ENCODE measurements at places on chromosomes 2 and 18.
A peak's percentile ranks its signal among the peaks of the same experiment; 100 is the strongest.

- no peak for DNase-seq
Measured at GRCh38 chr2:186032930-186033329, 294.3 kb downstream of the FSIP2 start.

GRCh38 chr2:29175338-29175737 is 60.1 kb downstream of the CLIP4 start:
- no peak for DNase-seq

GRCh38 chr2:32009516-32010256 is 1.1 kb downstream of the MEMO1 start:
- DNase-seq = peak; percentile 6

DNA sequence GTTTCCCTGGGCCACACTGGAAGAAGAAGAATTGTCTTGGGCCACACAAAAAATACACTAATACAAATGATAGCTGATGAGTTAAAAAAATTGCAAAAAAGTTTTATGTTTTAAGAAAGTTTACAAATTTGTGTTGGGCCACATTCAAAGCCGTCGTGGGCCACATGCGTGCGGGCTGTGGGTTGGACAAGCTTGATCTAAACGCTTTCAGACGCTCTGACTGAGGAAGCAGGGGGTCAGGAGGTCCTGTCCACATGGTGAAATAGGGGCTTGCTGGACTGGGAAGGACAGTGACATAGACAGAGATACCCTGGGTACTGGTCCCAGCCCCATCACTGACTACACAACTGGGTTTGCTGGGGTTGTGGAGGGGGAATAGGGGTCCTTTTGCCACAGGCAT is 86.4 kb downstream of the LOXHD1 start:
- no peak for DNase-seq

DNA sequence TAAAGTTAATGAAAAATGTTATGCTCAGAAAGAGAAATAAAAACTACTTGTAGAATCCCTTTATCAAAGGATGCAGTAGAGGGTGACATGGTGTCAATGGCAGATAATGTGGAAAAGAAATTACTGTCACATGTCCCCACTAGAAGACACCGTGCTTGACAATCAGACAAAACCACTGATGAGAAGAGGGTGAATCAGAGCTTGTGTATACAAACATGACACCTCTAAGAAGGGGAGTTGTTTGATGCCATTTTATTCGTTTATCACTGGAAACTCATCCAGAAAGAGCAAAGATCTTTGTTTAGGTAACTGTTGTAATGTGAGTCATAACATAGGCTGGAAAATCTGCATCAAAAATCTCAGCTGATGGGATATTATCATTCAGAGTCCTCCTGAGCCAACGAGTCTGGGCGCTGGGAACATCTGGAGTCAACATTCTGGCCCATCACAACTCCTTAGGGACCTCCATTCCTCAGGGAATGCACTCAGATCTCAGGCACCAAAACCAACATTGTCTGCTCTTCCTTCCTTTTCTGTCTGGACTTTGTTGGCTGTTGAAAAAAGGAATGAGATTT is 49.5 kb upstream of the RAB12 start:
- DNase-seq = no peak

GRCh38 chr18:73258375-73259087 is 390.7 kb upstream of the NETO1 start:
- DNase-seq = no peak

DNA sequence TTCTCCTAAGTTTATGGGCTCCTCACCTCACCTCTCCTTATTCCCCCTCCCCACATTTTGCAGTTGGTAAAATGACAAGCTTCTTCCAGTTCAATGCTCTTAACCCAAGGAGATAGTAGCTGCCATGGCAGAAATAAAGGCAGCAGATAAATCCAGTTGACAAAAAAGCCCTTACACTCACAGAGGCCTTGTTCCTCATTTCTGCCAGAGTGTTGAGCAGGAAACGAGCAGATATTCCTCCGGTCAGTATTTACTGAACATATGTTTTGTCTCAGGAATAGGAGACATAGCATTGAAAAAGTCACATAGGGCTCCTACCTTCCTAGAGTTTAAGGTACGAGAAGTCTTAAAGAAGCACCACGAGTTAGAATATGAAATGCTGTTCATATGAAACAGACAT is 493.7 kb upstream of the TNP1 start:
- no peak for DNase-seq

GRCh38 chr2:88227446-88227845 is 57.3 kb downstream of the THNSL2 start:
- no peak for DNase-seq

GRCh38 chr18:77700051-77700450 is 450.4 kb downstream of the GALR1 start:
- no peak for DNase-seq

DNA sequence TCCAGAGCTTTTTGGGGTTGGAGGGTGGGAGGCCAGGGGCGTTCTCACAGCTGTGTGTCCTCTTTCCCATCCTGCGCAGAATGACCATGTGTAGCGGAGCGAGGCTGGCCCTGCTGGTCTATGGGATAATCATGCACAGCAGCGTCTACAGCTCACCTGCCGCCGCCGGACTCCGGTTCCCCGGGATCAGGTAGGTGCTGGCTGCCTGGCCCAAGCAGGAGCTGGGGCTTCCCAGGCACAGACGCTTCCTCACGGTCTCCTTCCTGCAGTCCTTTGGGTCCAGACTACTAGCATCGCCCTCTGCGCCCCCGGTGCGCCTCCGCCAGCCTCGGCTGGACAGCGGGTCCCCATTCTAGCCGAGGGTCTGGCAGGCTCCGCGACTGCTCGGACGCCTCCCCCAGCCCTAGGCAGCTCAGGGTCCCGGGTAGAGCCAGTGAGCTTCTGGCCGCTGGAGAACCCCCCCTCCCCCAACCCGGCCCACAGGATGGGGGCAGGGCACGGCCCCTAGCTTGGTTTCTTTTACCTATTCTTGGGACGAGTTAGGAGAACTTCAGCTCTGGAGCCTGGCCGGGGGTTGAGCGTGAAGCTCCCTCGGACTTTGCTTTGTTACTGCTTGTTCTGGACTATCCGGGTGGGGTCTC is 756 bp downstream of the ADCYAP1 start:
- DNase-seq = no peak

DNA sequence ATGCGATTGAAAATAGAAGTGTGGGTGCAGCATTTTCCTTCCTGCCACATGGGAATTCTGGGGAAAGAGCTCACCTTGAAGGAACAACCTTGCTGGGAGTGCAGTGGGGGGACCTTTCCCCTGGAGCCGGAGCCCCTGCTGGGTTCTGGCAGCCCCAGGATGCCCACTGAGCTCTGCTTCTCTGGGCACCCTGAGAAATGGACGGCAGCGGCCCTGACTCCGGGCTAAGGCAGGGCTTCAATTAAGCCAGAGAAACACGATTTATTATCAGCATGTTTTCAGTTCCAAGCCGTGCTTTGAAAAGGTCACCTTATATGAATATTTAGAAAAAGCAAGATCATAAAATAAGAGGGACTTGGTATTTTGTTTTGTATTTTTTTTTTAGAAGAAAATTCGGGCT is 68.5 kb downstream of the KLHL29 start:
- no peak for DNase-seq

DNA sequence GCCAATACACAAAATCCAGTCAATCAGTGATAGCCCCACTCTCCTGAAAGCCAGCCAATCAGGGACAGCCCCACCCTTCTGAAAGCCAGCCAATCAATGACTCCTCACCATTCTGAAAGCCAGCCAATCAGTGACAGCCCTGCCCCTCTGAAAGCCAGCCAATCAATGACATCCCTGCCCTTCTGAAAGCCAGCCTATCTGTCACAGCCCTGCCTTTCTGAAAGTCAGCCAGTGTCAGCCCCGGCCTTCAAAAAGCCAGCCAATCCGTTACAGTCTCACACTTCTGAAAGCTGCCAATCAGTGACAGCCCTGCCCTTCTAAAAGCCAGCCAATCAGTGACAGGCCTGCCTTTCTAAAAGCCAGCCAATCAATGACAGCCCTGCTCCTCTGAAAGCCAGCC is 95.9 kb upstream of the HDAC4 start:
- no peak for DNase-seq

GRCh38 chr2:134917888-134918525 is 615 bp upstream of the CCNT2 start:
- peak; percentile 88 for DNase-seq

GRCh38 chr2:197786010-197786877 is 1.1 kb upstream of the BOLL start:
- no peak for DNase-seq

DNA sequence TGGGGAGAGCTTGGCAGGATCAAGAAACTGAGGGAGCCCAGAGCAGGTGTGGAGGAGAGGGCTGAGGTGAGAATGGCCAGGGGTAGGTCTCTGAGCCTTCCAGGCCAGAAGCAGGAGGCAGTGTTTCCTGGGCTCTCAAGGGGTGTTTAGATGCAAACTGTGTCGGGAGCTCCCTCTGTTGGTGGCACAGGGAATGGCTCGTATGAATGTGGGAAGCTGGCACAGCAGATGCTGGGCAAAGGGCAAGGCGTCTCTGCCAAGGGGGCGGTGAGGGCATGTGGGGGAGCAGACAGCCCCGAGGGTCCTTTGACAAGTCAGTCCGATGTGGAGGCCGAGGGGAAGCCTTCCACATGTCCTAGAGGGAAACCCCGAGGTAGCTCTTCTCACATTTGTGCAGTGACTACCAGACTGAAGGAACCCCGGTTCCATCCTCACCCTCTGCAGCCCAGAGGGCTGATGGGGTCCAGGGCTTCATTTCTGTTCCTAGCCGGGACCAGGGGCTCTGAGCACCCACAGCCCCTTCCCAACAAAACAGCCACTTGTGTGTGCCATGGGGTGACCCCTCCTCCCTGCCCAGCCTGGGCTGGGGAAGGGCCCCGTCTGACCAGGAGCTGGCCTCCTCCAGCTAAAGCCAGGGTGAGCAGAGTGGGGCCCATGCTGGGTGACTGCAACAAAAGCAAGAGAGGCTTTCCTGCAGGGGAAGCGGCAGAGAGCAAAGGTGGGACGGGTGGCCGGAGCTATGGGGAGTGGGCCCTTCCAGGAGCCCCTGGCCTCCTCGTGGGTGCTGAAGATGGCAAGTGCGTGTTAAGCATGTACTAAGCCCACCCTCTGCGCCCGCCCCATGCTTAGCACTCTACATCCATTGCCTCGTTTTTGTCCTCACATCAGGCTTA is 103.4 kb downstream of the SEPTIN10 start:
- peak; percentile 15 for DNase-seq

DNA sequence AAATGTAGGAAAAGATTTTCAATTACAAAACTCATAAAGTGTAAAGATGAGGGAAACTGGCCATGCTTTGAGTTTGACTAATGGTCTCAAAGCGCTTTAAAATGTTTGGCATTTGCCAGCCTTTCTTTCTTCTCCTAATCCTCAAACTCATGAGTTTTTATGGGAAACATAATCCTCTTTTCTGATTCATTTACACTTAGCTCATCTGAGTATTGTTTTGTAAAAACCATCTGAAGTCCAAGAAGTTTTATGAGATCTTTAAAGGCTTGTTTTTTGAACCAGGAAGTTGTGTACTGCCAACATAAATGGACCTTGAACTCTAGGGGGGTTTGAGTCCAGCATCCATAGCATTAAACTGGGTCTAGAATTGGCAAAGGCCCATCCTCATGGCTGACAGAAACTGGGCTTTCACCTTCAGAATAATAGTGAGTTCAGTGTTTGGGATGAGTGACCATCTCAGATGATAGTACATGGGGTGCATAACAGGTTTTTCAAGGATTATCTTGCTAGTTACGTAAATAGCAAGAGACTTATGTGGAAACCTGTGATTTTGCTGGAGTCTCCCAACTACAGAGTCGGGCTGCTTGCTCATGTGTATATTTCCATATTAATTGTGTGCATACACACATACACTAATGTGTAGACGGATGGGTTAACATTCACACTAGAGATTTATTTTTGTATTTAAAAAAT is 3.8 kb upstream of the LTBP1 start:
- no peak for DNase-seq

GRCh38 chr2:60662781-60663180 is 93.3 kb upstream of the PAPOLG start:
- DNase-seq = no peak

DNA sequence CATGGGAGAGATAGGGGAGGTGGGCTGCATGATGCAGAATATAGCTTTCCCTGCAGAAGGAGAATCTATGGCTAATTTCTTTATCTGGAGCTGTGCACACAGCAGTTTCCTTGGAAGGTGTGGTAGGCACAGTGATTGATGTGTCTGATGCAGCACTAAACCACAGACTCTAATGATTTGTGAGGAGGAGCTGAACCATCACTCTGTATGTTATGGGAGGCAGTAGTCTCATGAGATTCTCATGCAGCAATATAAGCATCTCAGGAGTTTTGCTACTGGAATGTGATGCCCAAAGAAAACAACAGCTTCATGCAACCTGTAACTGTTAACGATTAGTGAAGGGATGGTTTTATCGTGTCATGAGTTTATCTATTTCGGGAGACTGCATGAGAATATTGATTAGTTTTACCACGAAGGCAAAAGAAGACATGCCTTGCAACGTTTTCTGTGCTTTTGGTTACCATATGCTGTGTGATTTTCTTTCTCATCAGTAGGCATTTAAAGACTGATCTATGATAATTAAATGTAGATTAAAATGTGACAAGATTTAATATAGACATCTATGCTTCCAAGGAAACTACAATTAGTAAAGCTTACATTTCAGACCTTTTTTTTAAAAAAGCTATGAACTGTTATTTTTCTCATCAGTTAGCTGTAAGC is 286.8 kb downstream of the ARL6IP6 start:
- no peak for DNase-seq

- DNase-seq = no peak
Measured at GRCh38 chr2:149702571-149702970, 115.0 kb upstream of the MMADHC start.

DNA sequence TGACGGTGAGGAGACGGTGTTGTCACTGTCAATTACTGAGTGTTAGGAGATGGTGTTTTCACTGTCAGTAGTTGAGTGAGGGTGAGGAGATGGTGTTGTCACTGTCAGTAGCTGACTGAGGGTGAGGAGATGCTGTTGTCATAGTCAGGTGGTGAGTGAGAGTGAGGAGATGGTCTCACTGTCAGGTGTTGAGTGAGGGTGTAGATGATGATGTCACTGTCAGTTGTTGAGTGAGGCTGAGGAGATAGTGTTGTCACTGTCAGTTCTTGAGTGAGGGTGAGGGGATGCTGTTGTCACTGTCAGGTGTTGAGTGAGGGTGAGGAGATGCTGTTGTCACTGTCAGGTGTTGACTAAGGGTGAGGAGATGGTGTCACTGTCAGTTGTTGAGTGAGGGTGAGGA is 3.4 kb upstream of the ATP9B start:
- DNase-seq = no peak

DNA sequence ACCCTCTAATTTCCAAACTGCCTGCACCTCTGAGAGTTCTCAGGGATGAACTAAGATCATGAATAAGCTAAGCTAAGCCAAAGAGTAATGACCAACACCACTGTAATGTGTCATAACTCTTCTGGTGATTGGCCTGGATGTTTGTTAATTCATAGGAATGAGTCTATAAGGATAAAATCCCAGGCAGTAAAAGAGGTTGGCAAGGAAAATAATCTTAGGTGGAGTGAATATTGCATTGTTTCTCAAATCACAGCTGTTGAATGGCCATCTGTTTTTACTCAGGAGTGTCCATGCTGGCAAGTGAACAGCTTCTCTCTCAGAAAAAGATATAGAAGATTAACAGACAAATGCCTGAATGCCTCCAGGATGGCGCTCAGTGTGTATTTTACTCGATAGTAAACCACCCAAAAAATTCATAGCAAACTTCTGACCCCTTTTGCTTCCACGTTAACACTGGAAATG is 60.8 kb upstream of the GLS start:
- no peak for DNase-seq
